ENCODE measurements at places on chromosomes 16 and 17. TPM values are rescaled to one million over a fixed set of nuclear protein-coding genes. Genes with fewer than 3 reads are reported as not detected.

DNA sequence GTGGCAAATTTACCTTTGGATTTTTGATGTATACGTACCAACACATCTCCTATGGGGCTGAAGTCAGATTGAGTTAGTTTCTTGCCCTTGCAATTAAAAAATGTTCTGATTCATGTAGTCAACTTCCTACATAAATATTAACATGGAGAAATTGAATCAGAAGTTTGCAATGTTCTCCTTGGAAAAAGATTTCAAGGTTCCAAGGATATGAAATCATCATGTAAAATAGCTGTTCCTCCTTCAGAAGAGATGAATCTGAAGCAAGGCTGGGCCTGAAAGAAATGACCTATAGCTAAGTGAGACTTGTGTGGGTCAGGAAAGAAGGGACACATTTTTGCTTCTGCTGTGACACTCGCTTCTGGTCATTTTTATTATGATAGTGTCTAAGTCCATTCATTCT lies 131.7 kb downstream of the RGS9 start:
- no peak for DNase-seq
- H3K27ac ChIP-seq: no peak overlapping the region
- no peaks in the 10 kb centered on the region for H3K27me3 ChIP-seq

- peak overlapping the region; percentile 68 for H3K4me3 ChIP-seq
- no peaks in the 10 kb centered on the region for H3K36me3 ChIP-seq
- no peaks in the 10 kb centered on the region for H3K27me3 ChIP-seq
- no peak for DNase-seq
These were observed 169.3 kb downstream of the RAB11FIP4 start for GRCh38 chr17:31560616-31561235.

DNA sequence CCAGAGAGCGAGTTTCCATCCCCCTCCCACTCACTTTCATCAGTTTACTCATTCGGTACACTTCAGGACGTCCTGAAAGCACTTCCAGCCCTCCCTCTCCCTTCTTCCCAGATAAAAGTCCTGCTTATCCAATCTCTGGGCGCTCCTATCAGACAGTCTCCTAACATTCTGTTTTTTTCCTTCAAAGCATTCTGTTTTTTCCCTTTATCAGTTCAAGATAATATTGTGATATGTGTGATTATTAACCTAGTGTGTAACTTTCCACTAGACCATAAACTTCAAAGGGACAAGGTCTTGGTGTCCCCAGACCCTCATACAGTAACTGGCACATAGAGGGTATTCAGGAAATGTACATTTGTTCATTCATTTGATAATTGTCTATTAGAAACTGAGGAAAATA lies 24.4 kb upstream of the C16orf87 start:
- no peak overlapping the region for H3K27ac ChIP-seq
- DNase-seq: no peak
- H3K4me3 ChIP-seq: no peak overlapping the region
- H3K27me3 ChIP-seq: no peaks in the 10 kb centered on the region
- no peaks in the 10 kb centered on the region for H3K36me3 ChIP-seq

DNA sequence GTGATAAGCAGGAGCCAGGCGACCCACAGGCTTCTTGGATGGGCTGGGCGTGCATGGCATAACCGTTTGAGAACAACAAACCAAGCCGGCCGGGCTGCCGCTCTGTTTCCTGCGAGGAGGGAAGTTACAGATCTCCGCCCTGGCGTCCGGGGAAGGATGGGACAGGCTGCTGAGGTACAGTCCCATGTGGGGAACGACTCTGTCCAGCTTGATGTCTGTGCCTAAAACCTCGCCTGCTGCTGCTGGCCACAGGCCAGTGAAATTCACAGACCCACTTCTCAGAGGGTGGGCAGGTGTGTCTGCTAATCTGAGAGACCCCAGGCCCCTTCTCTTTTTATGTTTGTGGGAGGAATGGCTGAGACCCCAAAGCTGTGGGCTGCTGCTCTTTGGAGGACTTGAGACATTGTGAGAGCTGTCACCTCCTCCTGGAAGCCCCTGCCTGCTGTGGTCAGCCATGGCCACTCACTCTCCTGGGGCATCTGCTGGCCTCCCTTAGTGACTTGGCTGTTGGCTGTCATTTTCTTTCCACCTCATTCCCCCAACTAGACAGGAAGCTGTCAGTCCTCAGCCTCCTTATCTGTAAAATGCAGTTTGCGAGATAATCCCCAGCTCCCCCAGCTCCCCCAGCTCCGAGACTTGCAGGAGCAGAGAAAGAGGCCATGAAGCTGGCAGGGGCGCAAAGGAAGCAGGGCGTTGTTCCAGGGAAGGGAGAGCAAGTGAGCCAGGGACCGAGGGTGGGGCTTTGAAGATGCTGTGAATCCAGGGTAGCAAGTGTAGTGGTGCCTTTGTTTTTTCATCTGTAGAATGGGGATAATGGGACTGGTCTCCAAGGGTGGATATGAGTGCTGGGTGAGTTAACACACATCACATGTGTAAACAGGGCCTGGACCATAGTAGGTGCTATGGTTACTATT lies 51.0 kb downstream of the CMIP start:
- no peaks in the 10 kb centered on the region for H3K27me3 ChIP-seq
- H3K4me3 ChIP-seq: no peak overlapping the region
- H3K27ac ChIP-seq: no peak overlapping the region
- H3K36me3 ChIP-seq: no peaks in the 10 kb centered on the region
- no peaks in the 10 kb centered on the region for H3K4me1 ChIP-seq
- DNase-seq: no peak

CDK3 gene
- total RNA-seq: 1.4 TPM

XAF1 gene
- total RNA-seq: 41.5 TPM

SPATA32 gene
- not detected for total RNA-seq

PIK3R5 gene
- 5.4 TPM for total RNA-seq

CPHXL2 gene
- not detected for total RNA-seq

KCTD5 gene
- total RNA-seq: 9.5 TPM
